Right renal pelvis (tissue), 4 donors: ENCODE measurements at places on chromosomes 3 and 15. TPM values are rescaled to one million over a fixed set of nuclear protein-coding genes. Genes with fewer than 3 reads are reported as not detected.

DNA sequence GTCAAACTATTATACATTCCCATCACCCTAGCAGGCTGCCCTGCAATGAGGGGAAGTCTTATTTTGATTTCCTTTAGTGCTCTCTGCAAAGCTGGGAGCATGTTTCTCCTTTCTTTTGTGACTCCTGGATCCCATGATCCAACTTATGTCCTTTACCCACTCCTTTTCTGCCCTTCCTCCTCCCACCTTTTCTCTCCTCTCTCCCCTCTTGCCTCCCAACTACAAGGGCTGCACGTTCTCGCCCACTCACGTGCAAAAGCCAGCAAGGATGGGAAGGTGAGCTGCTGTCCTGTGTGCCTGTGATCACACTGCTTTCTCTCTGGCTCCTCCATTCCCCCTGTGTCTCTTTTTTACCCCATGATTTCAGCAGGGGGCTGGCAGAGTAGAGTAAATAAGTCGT, 6.1 kb downstream of the VIPR1 start:
- no peak for DNase-seq

- DNase-seq = no peak
Observed at GRCh38 chr3:7684182-7684715, 817.4 kb upstream of the LMCD1 start.

DNA sequence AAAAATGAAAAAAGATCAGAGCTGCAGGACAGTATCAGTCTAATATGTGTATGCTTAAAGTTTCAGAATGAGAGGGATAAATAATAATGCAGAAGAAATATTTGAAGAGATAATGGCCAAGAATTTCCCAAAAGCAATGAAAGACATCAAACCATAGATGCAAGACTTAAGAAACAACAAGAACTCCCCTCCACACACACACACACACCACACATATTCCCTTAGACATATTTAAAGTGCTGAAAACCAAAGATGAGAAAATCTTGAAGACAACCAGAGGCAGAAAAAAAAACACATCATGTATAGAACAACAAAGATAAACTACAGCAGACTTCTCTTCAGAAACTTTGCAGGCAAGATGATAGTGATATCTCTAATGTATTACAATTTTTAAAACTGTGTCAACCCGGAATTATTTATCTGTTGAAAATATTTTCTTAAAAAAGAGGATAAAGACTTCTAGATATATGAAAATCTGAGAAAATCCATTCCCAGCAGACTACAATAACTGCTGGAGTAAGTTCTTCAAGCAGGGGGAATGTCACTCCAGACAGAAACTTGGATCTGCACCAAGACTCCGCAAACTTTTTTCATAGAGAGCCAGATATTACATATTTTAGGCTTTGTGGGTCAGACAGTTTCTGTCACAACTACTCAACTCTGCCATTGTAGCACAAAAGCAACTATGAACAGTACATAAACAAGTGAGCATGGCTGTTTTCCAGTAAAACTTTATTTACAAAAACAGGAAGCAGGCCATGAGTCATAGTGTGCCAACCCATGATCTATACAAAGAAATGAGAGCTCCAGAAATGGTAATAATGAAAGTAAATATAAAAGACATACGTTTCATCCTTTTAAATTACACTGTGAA, 223.4 kb upstream of the CGNL1 start:
- DNase-seq = no peak

- DNase-seq = no peak
Observed at GRCh38 chr3:155641956-155642355, 102.9 kb downstream of the PLCH1 start.

- no peak for DNase-seq
Observed at GRCh38 chr3:65146179-65146578, 458.4 kb upstream of the ADAMTS9 start.

DNA sequence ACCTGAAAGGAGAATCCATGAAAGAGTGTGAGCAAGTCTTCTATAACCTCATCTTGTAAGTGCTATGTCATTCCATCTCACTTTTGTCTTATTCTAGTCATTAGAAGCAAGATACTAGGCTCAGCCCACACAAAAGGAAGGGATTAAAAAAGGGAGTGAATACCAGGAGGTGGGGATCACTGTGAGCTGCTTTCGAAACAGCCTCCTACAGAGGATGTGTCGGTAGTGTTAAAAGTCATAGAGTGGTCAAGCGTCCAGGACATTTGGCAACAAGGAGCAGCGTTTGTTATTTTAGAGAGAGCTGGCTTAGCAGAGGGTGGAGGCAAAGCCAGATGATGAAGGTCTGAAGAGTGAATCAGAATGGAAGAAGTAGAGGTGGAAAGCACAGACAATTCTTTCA, 11.7 kb upstream of the ZNF148 start:
- DNase-seq = no peak

DNA sequence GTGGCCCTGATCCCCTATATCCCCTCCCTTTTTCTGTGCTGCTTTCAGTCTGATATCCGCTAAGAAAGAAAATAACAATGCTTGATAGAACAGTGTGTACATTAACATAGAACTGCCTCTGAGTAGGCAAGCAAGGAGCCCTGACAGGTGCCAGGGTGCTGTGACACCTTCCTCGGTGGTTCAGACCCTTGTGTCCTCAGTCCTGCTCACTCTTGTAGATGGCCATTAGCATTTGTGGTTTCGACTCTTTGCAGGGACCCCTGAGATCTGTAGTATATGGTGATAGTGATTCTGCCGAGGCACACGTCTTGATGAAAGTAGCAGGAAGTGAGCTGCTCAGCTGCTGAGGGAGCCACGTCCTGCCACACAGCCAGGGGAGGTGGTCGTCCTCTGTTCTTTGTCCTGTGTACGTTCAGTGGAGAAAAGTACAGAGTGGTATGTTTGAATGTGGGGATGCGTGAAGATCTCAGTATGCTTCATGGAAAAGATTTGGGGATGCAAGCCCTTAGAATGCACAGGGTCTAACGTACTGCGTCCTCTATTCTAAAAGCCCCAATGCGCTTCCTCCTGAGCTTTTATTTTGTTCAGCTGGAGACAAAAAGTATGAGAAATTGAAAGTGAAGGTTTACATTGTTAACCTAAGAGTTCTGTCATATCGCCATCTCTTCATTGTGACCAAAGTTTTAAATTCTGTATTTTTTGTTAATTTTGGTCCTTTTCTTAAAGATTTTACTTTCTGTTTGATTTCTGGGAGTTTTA, 35.4 kb downstream of the PXYLP1 start:
- no peak for DNase-seq

- no peak for DNase-seq
Observed at GRCh38 chr3:72317491-72317890, 530.8 kb downstream of the SHQ1 start.

GRCh38 chr15:31342381-31342780, 15.7 kb downstream of the KLF13 start:
- DNase-seq = no peak

GRCh38 chr15:32096916-32097617, 66.8 kb downstream of the CHRNA7 start:
- no peak for DNase-seq

GRCh38 chr3:66101901-66102300, 63.2 kb upstream of the MAGI1 start:
- DNase-seq = no peak

GRCh38 chr3:170701696-170702678, 116.1 kb upstream of the SLC7A14 start:
- no peak for DNase-seq

DNA sequence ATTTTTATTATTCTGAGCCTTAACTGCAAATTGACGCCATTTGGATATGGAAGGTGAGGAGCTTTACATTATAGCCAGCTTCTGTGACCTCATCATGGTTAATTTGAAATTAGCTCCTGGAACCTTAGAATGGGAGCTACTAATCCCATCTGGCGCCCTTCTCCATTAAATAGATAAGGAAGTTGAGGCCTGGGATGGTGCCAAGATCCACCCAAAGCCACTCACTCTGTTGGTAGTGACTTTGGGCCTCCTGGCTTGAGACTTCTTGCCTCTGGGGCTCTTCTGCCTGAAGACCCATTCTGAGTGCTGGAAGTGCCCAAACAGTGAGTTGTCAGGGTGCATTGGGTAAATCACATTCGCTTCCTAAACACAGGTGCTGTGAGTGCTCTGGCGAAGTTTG, 12.0 kb upstream of the HMCES start:
- DNase-seq = no peak

- no peak for DNase-seq
Observed at GRCh38 chr15:33068511-33068990, 126.0 kb downstream of the FMN1 start.

DNA sequence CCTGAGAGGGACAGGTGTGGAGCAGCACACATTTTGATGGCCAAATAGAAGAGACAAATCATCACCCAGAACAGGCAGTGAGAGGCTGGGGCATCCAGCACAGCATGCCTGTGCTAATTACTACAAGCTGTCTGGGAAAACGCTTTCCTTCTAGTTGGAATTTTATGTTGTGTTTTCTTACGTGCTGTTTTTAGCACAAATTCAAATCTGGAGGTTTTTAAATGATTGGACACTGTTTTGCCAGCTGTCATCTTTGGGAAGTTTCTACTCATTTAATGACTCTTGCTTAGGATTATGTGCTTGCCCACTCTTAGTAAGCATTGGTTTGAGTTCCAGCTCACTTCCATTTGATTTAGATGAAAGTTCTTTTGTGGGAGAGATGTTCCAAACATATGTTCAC, 43.5 kb downstream of the EAF1 start:
- no peak for DNase-seq

DNA sequence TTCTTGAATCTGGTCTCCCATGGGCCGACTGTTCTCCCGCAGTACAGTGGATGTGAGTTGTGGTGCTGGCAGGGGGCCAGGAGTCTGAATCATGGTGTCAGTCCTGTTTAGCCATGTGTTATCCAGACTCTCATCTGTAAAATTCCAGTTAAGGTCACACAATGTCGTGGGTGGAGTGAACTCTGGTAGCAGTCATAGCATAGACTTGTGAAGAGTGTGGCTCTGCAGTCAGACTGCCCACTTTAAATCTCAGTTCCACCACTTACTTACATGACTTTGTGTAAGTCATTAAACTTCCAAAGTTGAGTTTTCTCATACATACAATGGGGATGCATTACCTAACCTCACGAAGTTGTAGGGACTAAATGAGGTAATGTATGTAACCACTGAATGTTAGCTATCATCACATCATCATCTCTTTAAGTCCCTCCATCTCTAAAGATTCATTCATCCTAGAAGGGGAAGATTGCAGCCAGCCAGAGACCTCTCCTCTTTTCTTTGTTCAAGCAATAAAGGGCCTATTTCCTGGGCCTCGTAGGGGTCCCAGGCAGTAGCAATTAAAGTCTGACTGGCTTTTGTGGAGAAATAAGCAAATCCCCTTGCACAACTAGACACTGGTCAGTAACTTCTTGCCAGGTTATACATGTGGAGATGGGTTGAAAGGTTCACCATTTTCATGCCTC, 93.9 kb downstream of the PCCB start:
- DNase-seq = no peak

- DNase-seq = no peak
Observed at GRCh38 chr15:43329217-43329959, 985 bp downstream of the LCMT2 start.

DNA sequence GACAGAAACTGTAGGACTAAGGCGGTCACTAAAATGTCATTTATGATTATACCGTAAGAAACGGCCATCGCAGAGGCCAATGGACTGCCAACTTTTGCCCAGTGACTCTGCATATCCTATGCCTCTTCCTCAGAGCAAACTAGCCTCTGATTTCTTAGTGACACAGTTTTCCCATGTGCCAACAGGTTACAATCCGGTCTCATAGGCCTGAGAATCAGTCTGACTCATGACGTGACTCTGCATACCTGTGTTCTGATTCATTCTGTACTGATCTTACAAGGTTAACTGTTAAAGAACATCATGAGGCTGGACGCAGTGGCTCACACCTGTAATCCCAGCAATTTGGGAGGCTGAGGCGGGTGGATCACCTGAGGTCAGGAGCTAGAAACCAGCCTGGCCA, 17.8 kb downstream of the RUBCN start:
- no peak for DNase-seq

DNA sequence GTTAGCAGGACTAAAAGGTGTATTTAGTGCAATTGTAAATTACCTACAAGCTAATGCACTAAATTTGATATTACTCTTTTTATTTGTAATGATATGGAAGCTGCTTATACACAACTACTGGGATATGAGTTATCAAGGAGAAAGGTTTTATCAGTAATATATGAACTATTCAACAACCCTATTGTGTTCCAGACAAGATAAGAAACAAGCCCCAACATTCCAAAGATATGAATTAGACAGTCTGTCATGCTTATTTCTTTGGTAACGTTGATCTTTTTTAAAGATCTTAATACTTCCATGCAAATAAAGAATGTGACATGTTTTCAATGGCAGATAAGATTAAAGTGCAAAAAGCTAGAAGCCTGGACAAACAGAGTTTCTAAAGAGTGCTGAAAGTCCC, 314.0 kb upstream of the THBS1 start:
- no peak for DNase-seq

DNA sequence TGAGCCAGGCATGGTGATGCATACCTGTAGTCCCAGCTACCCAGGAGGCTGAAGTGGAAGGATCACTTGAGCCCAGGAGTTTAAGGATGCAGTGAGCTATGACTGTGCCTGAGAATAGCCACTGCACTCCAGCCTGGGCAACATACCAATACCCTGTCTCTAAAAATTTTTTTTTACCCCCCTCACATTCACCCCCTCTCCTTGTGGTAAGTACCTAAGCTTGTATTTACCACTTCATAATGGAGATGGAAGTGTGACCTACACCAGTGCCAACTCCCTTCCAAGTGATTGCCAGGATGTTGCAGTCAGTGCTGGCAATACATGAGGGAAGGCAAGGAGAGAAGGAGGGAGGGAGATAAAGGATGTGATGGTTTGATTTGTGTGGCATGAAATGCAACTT, 84.2 kb downstream of the LRRC28 start:
- DNase-seq = no peak

- DNase-seq = no peak
Observed at GRCh38 chr3:106371971-106372805, 503.4 kb upstream of the CBLB start.

- DNase-seq = no peak
Observed at GRCh38 chr3:3260870-3261269, 81.4 kb upstream of the CRBN start.

GRCh38 chr15:48486228-48486627, 155.0 kb downstream of the DUT start:
- DNase-seq = no peak

- no peak for DNase-seq
Observed at GRCh38 chr15:43325039-43325684, 5.2 kb downstream of the LCMT2 start.

Gene CA12
- polyA plus RNA-seq = 125 TPM

Gene AGTR1
- 31.8 TPM for polyA plus RNA-seq

Gene ECE2
- polyA plus RNA-seq = 0.16 TPM

Gene RAD51
- 12.2 TPM for polyA plus RNA-seq

Gene LTK
- 1.7 TPM for polyA plus RNA-seq

Gene GPR176
- 14.2 TPM for polyA plus RNA-seq

Gene CHRNA7
- 21.1 TPM for polyA plus RNA-seq

Gene A4GNT
- 1.6 TPM for polyA plus RNA-seq

Gene NGRN
- 123 TPM for polyA plus RNA-seq

Gene STX19
- 0.34 TPM for polyA plus RNA-seq

Gene GHSR
- polyA plus RNA-seq = not detected

Gene LSMEM2
- 0.51 TPM for polyA plus RNA-seq

Gene SSUH2
- polyA plus RNA-seq = 4.5 TPM

Gene GOLGA6A
- 0.18 TPM for polyA plus RNA-seq
